ENCODE measurements at places on chromosomes 7 and 10. TPM values are rescaled to one million over a fixed set of nuclear protein-coding genes. Genes with fewer than 3 reads are reported as not detected.

ST8SIA6 gene
- total RNA-seq: not detected

IFIT1B gene
- total RNA-seq: not detected

NEUROD6 gene
- total RNA-seq: not detected

DNA sequence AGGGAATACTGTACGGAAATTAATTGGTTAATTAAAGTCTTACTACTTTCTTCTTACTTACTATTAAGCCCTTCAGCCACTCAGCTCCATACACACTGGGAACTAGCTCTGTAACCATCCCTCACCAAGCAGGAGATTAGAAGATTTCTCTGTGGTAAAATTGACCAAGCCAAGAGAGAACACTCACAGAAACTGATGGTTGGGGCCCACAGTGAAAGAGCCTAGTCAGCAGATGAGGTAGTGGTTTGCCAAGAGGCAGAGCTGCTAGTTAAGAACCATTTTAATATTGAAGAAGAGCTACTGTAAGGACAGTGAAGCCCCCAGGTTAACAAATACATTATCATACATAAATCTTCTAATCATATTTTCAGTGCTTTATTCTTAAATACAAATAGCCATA lies 21.8 kb upstream of the C10orf53 start:
- no peaks in the 10 kb centered on the region for H3K36me3 ChIP-seq
- H3K4me1 ChIP-seq: no peaks in the 10 kb centered on the region
- no peak for DNase-seq
- no peak overlapping the region for H3K4me3 ChIP-seq
- no peaks in the 10 kb centered on the region for H3K27me3 ChIP-seq
- no peak overlapping the region for H3K27ac ChIP-seq

ZNF277 gene
- total RNA-seq: 2.2 TPM

- DNase-seq: no peak
- no peaks in the 10 kb centered on the region for H3K27me3 ChIP-seq
- H3K36me3 ChIP-seq: no peaks in the 10 kb centered on the region
- H3K4me3 ChIP-seq: no peak overlapping the region
These were observed 210.6 kb upstream of the PHYHIPL start for GRCh38 chr10:58965855-58966254.

GRCh38 chr7:119270644-119271043 lies 1002.3 kb upstream of the KCND2 start:
- no peak for DNase-seq
- H3K4me1 ChIP-seq: no peaks in the 10 kb centered on the region
- no peaks in the 10 kb centered on the region for H3K27me3 ChIP-seq
- H3K4me3 ChIP-seq: no peak overlapping the region
- H3K27ac ChIP-seq: no peak overlapping the region

DNA sequence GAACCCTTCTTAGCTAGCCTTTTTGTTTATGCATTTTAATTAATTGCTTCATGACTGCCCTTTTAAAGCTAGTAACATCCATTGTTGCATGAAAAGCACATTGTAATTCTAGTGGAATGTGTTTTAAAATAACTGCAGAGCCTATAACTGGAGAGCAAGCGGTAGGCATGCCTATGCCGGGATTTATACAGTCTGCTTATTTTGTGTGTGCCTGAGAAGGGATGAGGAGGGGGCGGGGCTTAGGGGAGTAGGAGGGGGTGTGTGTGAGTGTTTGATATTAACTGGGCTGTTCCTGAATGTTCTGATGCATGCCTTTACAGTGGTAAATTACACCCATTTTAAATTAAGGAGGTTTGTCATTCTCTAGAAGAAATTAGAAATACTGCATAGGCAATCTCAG lies 208.1 kb downstream of the TCF7L2 start:
- H3K27ac ChIP-seq: no peak overlapping the region
- H3K27me3 ChIP-seq: no peaks in the 10 kb centered on the region
- DNase-seq: no peak
- H3K4me3 ChIP-seq: no peak overlapping the region
- H3K4me1 ChIP-seq: no peaks in the 10 kb centered on the region

DENND2A gene
- total RNA-seq: 9.2 TPM

SUMF2 gene
- total RNA-seq: 93.4 TPM

DNA sequence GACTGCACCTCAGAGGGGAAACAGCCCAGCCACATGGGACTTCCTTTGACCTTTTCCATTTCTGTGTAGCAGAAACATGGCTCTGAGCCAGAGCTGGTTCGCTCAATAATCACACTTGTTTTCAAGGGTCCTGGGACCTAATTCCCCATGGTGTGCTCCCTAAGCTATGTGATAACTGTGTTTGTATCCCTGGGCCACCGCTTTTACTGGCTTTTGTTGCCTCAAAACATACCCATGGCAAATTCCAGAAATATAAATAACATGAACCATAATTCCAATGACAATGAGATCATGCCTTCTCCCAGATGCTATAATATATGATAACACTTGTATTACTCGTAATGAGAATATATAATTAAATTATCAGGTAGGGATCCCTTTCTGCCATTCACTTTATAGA lies 196.4 kb downstream of the GFRA1 start:
- no peaks in the 10 kb centered on the region for H3K4me1 ChIP-seq
- no peak overlapping the region for H3K27ac ChIP-seq
- DNase-seq: no peak
- H3K36me3 ChIP-seq: no peaks in the 10 kb centered on the region

CYP2C19 gene
- total RNA-seq: 2.6 TPM

- no peak overlapping the region for H3K27ac ChIP-seq
- H3K27me3 ChIP-seq: no peaks in the 10 kb centered on the region
- H3K4me1 ChIP-seq: no peaks in the 10 kb centered on the region
- H3K4me3 ChIP-seq: no peak overlapping the region
These were observed 29.2 kb downstream of the PANK1 start for GRCh38 chr10:89615824-89616223.

- no peak for DNase-seq
- H3K27me3 ChIP-seq: no peaks in the 10 kb centered on the region
- H3K36me3 ChIP-seq: no peaks in the 10 kb centered on the region
These were observed 97.9 kb downstream of the DNAJB6 start for GRCh38 chr7:157434701-157435100.

DNA sequence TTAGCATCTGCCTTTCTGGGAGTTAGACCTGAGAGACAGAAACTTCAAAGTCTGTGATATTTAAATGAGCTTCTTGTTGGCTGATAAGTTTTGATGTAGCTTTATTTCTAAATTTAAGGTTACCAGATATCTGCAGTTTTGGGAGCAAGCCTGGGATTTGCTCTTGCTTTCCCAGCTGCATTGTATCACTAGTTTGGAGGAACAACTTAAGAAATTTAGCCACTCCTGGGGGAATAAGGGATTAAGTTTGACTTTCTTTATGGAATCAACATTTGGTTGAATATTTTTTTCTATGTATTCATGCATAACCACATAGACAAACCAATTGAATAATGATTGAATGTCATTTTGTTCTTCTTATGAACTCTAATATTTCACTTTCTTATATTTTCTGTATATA lies 178.6 kb downstream of the POLR1F start:
- H3K4me1 ChIP-seq: no peaks in the 10 kb centered on the region
- H3K4me3 ChIP-seq: no peak overlapping the region
- DNase-seq: no peak
- H3K27me3 ChIP-seq: no peaks in the 10 kb centered on the region
- no peaks in the 10 kb centered on the region for H3K36me3 ChIP-seq

GRCh38 chr7:40175725-40176510 lies 41.1 kb downstream of the SUGCT start:
- H3K36me3 ChIP-seq: no peaks in the 10 kb centered on the region
- no peak overlapping the region for H3K27ac ChIP-seq
- no peaks in the 10 kb centered on the region for H3K27me3 ChIP-seq
- H3K4me3 ChIP-seq: no peak overlapping the region

- H3K27ac ChIP-seq: no peak overlapping the region
- H3K4me3 ChIP-seq: no peak overlapping the region
- no peaks in the 10 kb centered on the region for H3K4me1 ChIP-seq
These were observed 185.0 kb downstream of the HDAC9 start for GRCh38 chr7:18680576-18680975.

DNA sequence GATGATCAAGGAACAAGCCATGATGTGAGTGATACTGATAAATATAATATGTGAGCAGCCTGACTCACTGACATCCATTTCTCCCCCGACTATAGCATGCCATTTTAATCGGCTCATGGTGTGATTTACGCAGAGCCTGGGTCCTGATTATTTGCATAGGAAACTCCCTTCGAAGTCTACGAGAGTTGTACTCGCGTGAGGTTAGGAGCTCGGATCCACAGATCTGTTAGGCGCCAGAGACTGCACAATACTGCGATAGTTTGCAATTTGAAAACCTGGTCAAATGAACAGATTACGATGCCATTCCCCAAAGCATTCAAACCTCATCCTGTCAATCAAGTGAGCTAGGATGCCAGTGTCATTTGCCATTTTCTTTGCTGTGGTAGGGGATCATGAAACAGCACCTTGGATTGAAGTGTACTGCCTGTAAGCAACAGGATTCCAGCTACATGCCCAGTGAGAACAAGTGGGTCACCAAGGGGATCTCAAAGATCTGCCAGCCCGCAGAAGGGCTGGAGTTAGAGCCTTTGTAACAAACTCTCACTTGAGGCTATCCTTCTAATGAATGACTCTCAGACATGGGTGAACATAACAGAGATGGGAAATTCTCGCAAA lies 158.3 kb downstream of the FRMD4A start:
- H3K36me3 ChIP-seq: no peaks in the 10 kb centered on the region
- H3K4me3 ChIP-seq: no peak overlapping the region
- no peak overlapping the region for H3K27ac ChIP-seq
- H3K27me3 ChIP-seq: peaks cover 75% of the 10 kb centered on the region
- DNase-seq: no peak

ZNF488 gene
- total RNA-seq: not detected

- H3K4me3 ChIP-seq: no peak overlapping the region
- peaks cover 9% of the 10 kb centered on the region for H3K4me1 ChIP-seq
- no peaks in the 10 kb centered on the region for H3K36me3 ChIP-seq
- no peak for DNase-seq
- no peaks in the 10 kb centered on the region for H3K27me3 ChIP-seq
These were observed 219.0 kb upstream of the CSTF2T start for GRCh38 chr10:51918440-51918839.

SLC13A1 gene
- total RNA-seq: not detected

KRIT1 gene
- 83.8 TPM for total RNA-seq

DNA sequence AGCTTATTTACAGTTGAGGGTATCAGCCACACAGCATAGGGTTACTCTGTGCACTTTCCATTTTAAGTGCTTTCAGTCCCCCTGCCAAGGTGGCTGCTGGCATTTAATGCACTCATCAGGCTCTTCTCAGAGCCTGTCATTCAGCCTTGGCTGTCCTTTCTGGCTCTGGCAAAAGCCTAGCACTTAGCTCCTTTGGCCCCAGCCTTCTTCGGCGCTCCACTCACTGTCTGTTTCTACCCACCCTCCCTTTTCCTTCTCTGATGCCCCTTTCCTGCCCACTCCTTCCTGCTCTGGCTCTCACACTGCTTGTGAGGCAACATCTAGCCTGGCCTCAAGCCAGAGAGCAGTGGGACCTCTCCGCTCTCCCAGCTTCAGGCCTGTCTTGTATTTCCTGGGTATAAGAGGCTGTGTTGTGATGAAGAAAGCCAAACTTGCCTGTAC lies 60.2 kb downstream of the WIPF3 start:
- no peaks in the 10 kb centered on the region for H3K36me3 ChIP-seq
- no peak for DNase-seq
- H3K27me3 ChIP-seq: no peaks in the 10 kb centered on the region

GPR158 gene
- total RNA-seq: 0.16 TPM

DNA sequence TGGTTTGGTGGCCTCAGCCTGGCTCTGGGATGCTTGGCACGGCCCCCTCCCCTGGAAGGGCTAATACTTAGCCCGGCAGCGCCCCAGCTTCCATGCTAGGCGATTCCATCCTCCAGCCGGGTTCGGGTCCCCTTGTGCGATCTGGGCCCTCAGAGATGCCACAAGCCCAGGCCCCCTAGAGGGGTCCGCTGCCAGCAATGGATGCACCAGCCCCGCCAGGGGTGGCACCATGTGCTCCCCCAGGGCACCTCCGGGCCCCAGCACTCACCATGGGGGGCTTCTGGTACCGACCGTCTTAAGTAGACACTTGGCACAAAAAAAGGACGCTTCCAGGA lies 125.7 kb upstream of the KCTD7 start:
- no peak overlapping the region for H3K4me3 ChIP-seq
- no peak for DNase-seq
- no peaks in the 10 kb centered on the region for H3K36me3 ChIP-seq
- no peak overlapping the region for H3K27ac ChIP-seq
- peaks cover 7% of the 10 kb centered on the region for H3K4me1 ChIP-seq

OR13A1 gene
- not detected for total RNA-seq

DNA sequence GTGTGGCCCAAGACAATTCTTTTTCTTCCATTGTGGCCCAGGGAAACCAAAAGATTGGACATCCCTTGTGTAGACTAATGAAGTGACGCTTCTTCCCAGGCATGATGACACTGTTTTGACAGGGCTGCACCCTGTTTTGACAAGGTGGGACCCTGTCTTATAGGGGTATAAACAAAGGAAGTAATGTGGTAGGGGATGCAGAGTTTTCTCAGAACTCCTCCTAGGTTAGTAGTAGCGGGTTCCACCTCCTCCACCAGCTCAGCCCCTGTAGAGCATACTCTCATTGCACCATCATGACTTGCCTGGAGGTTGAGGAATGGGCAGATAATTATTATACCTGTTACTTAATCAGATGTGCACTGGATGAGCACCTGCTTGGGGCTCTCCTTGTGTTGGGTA lies 123.1 kb downstream of the CCNY start:
- H3K27ac ChIP-seq: no peak overlapping the region
- H3K4me3 ChIP-seq: no peak overlapping the region
- H3K4me1 ChIP-seq: peaks cover 12% of the 10 kb centered on the region
- H3K36me3 ChIP-seq: no peaks in the 10 kb centered on the region
- no peak for DNase-seq

- peaks cover 2% of the 10 kb centered on the region for H3K4me1 ChIP-seq
- H3K27ac ChIP-seq: no peak overlapping the region
- peak; percentile 27 for DNase-seq
- no peak overlapping the region for H3K4me3 ChIP-seq
These were observed 493.4 kb downstream of the TNS3 start for GRCh38 chr7:47088329-47089067.

GRCh38 chr10:109205929-109206585 lies 717.3 kb downstream of the XPNPEP1 start:
- H3K27me3 ChIP-seq: no peaks in the 10 kb centered on the region
- no peaks in the 10 kb centered on the region for H3K4me1 ChIP-seq
- H3K27ac ChIP-seq: no peak overlapping the region
- no peaks in the 10 kb centered on the region for H3K36me3 ChIP-seq
- DNase-seq: no peak

DNA sequence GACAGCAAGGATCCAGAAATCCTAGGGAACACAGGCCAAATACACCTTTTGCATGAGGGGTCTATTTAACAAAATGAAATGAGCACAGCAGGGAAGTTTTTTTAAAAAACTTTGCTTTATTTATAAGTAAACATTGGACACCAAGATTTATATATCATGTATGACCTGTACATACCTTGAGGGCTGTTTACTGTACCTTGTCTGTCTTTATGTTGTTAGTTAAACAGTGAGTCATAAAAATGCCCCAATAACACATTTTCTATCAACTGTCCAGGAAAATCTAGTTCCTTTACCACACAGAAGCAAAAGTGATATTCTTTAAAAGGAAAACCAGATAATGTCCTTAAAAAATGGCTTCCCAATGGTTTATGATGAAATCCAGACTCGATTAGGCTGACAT lies 45.1 kb upstream of the AGR3 start:
- no peaks in the 10 kb centered on the region for H3K27me3 ChIP-seq
- DNase-seq: no peak
- H3K27ac ChIP-seq: no peak overlapping the region
- no peak overlapping the region for H3K4me3 ChIP-seq
